ENCODE measurements at places on chromosomes 3 and 15. TPM values are rescaled to one million over a fixed set of nuclear protein-coding genes. Genes with fewer than 3 reads are reported as not detected.

Gene SEMA7A
- total RNA-seq = 5.6 TPM

Gene C3orf85
- not detected for total RNA-seq

Gene MORC1
- not detected for total RNA-seq

Gene RLBP1
- total RNA-seq = not detected

Gene SPSB4
- total RNA-seq = 11.9 TPM

All from pancreas (tissue), 10 donors.